Left forelimb (tissue), 1 donor: ENCODE measurements at places on chromosomes 1 and 21.

GRCh38 chr1:28927648-28928313 is 13.4 kb downstream of the EPB41 start:
- DNase-seq: no peak

- DNase-seq: no peak
Observed at GRCh38 chr1:97163591-97164275, 442.1 kb downstream of the PTBP2 start.

- DNase-seq: peak; percentile 85
Observed at GRCh38 chr1:47532921-47533792, 95.3 kb downstream of the FOXD2 start.

- no peak for DNase-seq
Observed at GRCh38 chr1:198667807-198668206, 29.0 kb downstream of the PTPRC start.

GRCh38 chr1:243598433-243598832 is 251.6 kb downstream of the AKT3 start:
- no peak for DNase-seq

GRCh38 chr1:204841798-204842197 is 28.9 kb upstream of the NFASC start:
- no peak for DNase-seq

- DNase-seq: no peak
Observed at GRCh38 chr1:91596474-91596873, 95.8 kb downstream of the CDC7 start.

DNA sequence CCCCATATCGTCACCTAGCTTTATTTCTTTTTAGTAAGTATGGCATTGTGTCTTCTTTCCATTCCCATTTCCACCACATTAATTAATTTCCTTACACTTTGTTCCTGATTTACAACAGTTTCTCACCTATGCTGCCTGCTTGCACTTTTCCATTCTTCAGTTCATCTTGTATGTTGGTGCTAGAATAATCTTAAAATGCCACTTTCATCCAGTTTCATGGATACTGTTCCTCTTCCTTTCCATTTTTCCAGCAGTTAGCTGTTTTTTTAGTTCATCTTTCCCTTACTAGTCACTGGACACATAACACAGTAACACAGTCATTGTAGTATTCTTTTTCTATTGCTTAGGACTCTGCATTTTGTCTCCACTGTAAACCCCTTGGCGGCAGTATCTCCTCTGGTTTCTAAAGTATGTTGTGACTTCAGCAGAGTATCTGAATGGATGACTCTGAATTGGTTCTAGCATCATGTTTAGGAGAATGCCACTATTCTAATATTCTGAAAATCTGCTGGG is 2.1 kb downstream of the CDC7 start:
- DNase-seq: no peak

DNA sequence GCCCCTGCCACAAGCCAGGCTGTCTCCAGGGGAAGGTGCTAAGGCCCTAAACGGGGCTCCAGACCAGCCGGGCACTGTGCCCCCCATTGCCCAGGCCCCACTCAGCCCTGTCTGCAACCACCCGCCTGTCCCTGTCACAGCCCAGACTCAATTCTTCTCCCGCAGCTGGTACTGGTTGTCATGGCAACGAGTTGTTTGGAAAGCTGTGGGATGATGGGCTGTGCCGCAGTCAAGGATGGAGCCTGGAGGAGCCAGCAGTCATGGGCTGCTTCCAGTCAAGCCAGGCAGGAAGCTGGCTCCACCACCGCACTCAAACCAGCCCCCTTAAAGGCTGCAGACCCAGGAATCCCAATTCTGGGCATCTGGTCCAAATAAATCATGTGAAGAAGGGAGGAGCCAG is 4.2 kb downstream of the SPOCD1 start:
- DNase-seq: no peak

GRCh38 chr21:27275294-27275927 is 308.5 kb upstream of the ADAMTS5 start:
- no peak for DNase-seq
